ENCODE measurements at places on chromosomes 12 and 14.

- no peak for DNase-seq
These were observed 54.1 kb downstream of the EP400 start for GRCh38 chr12:132003846-132004245.

DNA sequence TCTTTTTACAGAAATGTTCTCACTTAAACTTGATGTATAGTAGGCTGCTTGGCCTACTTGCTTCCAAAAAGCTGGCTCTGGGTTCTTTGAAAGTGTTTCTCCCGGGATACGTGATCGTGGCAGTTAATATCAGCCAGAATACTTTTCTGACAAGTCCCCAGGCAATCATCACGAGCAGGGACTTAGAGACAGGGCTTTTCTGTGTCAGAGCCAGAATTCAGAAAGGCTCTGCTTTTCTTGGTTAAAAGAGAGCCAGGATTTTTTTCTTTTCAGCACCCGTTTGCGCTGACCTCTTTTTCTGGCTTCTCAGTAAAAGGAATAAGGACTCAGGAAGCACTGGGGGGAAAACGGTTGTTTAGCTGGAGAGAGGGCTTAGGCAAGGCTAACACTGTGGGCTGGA is 57.8 kb upstream of the ARHGAP5 start:
- no peak for DNase-seq

GRCh38 chr12:69096669-69097335 is 142.6 kb upstream of the CPSF6 start:
- no peak for DNase-seq

- DNase-seq, result no peak
These were observed 4.9 kb downstream of the TC2N start for GRCh38 chr14:91862417-91862816.

DNA sequence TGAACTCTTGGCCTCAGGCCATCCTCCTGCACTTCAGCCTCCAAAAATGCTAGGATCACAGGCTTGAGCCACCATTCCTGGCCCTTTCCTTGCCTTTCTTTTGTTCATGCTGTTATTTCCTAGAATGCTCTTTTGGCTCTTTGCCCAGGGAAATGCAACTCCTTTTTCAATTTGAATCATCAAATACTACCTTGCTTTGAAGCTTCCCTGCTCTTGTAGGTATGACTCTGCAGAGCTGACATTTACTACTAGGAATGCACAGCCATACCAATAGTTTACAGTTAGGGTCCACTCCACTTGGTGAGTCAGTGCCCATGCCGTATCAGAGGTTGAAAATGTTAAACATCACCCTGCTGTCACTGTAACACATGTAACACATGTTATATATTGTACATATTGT is 107.0 kb upstream of the CRY1 start:
- no peak for DNase-seq

DNA sequence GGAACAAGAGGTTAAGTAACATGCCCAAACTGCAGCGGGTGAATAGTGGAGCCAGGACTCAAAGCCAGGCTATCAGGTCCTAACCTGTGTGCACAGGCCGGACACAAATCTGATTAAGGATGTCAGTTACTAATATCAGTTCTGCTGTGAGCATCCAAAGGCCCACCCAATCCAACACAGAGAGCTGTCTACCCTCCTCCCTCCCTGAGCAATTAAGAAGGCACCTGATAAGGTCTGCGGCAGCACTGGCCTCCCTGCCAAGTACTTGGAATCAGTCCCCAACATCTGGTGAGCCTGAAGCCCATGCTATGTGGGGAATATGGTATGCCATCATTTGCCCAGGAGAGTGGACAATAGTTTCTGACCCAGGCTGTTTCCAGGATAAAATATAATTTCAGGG is 3.9 kb downstream of the HEBP1 start:
- no peak for DNase-seq

DNA sequence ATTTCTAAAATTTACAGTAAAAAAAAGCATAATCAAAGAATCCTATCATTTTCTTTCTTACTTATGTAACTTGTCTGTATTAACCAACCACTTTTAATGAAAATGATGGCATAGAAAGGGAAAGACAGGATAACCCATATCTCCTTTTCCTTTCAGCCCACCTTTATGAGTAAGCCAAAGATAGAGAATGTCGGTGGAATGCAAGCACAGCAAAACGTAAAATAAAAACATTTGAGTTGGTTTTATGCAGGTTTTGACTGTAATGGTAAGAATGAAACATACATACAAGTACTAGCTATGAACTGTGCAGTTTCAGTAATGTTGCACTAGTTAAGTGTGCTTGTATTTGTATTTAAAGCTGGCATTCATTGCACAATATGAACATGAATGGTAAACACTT is 360.3 kb downstream of the FOXG1 start:
- DNase-seq, result no peak

- no peak for DNase-seq
These were observed 30.4 kb downstream of the CCNK start for GRCh38 chr14:99511421-99512109.

DNA sequence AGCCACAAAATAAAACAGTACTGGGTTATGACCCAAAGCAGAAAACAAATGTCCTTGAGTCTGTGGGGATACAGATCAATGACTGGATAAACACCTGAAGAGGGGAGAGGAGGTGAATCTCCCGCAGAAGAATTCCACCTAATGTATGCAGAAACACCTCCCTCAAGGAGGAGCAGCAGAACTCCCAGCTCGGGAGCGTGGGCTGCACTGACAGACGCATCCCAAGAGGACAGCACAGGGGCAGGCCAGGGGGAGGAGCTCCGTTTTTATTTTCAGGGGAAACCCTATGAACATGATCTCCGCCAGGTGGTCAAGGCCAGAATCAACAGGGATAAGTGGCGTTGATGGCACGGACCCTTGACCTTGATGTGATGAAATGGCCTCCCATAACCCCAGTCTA is 41.8 kb upstream of the PPP2R5C start:
- DNase-seq, result no peak

DNA sequence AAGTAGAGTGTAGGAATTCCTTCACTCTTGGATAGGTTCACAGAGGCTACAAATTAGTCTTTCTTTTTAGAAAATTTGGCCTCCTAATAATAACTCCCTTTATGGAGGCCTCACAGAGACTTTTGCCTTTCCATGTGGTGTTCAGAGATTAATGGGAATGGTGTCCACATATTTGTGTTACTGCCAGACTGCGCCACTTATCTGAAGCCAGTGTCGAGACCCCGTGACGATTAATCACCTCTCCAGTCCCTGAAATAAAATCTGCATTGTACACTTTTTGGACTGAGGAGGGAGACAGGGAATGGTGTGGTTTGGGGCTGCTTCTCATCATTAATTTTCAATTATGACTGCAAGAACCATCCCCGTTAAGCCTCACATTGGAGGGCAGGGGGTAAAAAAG is 980.5 kb downstream of the FLRT2 start:
- DNase-seq, result no peak

DNA sequence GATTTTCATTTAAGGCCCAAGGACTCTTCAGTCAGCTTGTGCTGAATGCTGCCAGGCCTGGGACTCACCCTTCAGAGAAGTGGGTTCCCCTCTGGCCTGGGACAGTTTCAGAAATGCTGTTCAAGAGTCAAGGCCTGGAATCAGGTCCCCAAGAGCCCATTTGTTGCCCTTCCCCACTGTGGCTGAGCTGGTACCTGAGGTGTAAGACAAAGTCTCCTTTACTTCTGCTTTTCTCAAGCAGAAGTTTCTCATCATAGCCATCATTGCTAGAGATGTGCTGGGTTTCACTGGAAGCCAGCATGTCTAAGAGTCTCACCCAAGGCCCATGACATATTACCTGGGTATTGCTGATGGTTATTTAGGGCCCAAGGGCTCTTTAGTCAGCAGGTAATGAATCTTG is 8.9 kb downstream of the FANCM start:
- DNase-seq, result no peak

- peak; percentile 86 for DNase-seq
These were observed 50.9 kb upstream of the VASH1 start for GRCh38 chr14:76710056-76711010.

DNA sequence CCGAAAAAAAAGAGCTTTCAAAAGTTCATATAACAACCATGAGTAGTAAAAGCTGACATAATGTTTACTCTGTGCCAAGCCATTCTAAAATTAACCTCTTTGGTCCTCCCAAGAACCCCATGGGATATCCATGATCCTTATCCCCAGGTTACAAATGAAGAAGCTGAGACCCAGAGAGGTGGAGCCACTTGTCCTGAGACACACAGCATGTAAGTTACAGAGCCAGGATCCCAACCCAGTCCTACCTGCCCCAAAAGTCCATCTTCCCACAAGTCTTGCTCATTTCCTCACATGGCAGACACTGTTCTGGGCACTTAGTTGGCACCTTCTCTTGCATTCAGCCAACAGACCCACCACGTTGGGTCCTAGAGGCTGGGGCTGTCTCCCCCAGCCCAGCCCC is 37.1 kb downstream of the TRPV4 start:
- no peak for DNase-seq

Data from suppressor macrophage (primary cell).